ENCODE measurements at places on chromosomes 16 and 17. TPM values are rescaled to one million over a fixed set of nuclear protein-coding genes. Genes with fewer than 3 reads are reported as not detected.

- ATAC-seq, result no peak
Observed at GRCh38 chr16:5845046-5845445, 747.5 kb upstream of the EEF2KMT start.

Gene SLC5A11
- 2.8 TPM for total RNA-seq

- ATAC-seq, result no peak
Observed at GRCh38 chr17:75340631-75341030, 51.4 kb upstream of the SLC25A19 start.

DNA sequence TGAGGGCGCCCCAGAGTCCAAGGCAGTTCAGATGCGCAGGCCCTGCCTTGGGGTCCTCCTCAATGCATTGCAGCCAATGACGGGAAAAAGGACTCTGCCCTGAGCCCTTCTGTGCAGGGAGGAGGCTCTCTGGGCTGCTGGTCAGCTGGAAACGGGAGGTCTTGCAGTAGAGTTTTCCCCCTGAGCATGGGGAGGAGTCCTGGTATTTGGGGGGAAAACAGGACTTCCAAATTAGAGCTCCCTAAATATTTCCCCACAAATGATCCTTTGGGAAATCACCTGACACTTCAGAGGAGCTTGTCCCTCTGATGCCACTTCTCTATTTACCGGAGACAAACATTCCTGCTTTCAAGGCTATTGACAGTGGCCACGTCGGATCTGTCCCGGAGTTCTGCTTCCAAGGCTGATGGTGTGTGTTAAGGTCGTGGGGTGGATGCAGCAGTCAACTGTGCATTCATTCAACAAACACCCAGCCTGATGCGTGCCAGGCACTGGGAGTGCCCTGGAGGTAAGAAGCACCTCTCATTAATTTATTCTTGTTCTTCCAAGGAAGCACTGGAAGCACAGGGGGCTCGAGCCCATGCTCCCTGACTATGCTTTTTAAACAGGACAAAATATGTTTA is 73.0 kb upstream of the DNAH17 start:
- no peak for ATAC-seq

GRCh38 chr16:56108724-56109123 is 82.6 kb upstream of the GNAO1 start:
- no peak for ATAC-seq

- no peak for ATAC-seq
Observed at GRCh38 chr17:79085154-79085920, 10.7 kb downstream of the ENGASE start.

- peak; percentile 10 for ATAC-seq
Observed at GRCh38 chr16:30053376-30054015, 12.1 kb upstream of the ALDOA start.

Measured in gastroesophageal sphincter (tissue), 4 donors.